ENCODE measurements at places on chromosomes 3 and 15. TPM values are rescaled to one million over a fixed set of nuclear protein-coding genes. Genes with fewer than 3 reads are reported as not detected.

Gene DHX30
- total RNA-seq: 63.9 TPM

- no peak for DNase-seq
Observed at GRCh38 chr3:14284694-14285547, 106.3 kb downstream of the LSM3 start.

DNA sequence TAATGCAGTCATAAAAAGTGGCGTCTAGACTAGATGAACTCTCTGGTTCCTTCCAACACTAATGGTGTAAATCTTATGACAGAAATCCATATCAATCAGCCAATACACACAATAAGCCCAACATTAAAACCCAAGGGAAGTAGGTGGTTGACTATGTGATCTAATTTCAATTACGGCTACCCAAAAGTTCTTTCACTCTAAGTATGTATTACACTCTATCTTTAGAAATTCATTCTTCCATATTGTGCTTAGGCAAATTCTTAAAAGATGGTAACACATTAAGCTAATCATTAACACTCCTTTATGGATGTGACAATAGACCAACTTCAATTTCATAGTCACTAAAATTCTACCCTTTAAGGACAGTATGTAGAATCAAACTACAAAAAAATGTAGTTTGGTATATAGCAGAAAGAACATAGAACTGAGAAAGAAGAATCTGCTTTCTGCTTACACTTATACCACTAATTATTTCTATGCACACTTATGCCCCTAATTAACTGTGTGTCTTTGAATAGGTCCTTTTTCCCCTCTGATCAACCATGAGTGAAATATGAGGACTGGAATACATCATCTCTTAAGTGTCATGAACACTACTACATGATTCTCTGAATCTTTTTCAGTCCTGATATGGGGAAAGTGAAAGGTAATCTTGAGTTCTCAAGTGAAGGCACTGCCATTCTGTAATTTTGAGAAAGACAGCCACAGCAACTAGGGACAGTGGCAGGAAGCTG is 557.6 kb downstream of the IGSF11 start:
- no peak for DNase-seq

Gene FRMD4B
- total RNA-seq: 44.4 TPM

DNA sequence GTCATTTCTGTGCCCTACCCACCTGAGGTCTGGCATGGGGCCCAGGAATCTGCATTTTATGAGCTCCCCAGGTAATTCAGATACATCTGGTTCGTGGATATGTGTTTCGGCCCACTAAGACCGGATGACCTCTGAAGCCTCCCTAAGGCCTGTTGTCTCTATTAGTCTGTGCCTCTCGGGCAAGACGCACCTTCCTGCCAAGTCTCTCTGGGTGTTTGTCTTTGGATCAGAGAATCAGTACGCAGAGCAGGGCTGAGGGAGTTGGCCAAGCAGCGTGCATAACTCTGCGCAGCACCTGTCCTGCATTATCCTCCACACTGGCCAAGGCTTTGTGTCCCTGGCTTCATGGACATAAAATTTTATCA is 181.0 kb downstream of the THSD4 start:
- no peak for DNase-seq

Gene CLCN2
- 2.8 TPM for total RNA-seq

DNA sequence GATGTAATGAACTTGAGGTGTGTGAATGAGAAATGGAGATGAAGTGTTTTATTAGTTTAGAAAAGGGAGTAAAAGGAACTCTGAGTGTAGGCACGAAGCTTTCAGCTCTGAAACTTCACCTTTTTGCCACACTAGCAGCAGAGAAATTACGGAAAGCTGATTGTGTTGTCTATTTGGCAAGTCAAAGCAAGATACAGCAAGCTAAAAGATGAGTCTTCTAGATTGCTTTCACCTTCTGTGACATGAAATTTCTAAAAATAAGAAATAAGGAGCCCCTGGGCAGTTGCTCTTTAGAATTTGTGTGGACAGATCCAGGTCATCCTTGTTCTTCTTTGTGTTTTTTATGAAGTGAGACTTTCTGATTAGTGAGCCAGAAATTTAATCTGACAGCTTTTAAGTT is 143.4 kb downstream of the FNDC3B start:
- DNase-seq: no peak
